RPMI7951 (cell line): ENCODE measurements at places on chromosomes 4 and X.

GRCh38 chrX:12447448-12448064, 309.3 kb downstream of the FRMPD4 start:
- DNase-seq = peak; percentile 77

- peak; percentile 4 for DNase-seq
Measured at GRCh38 chr4:108777388-108777787, 14.5 kb upstream of the ETNPPL start.

GRCh38 chrX:102129473-102129872, 4.0 kb downstream of the TCEAL2 start:
- peak; percentile 3 for DNase-seq

GRCh38 chrX:7190157-7190556, 42.2 kb upstream of the PUDP start:
- DNase-seq = no peak

GRCh38 chrX:8201896-8202331, 30.8 kb upstream of the VCX2 start:
- no peak for DNase-seq
